ENCODE measurements at places on chromosomes 3 and 15.

GRCh38 chr3:177567833-177568232 lies 370.6 kb upstream of the TBL1XR1 start:
- DNase-seq: no peak

DNA sequence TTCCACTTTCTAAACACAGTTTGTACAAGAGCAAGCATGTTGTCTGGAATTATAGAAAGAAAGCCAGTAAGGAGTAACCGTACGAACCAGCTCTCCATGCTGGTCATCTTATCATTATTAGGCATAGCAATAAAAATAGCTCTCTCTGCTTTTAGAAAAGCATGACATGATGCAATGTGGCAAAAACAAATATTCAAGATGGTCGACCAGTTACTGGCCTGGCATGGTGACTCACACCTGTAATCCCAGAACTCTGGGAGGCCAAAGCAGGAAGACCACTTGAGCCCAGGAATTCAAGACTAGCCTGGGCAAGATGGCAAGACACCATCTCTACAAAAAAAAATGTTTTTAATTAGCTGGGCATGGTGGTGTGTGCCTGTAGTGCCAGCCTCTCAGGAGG lies 2.6 kb upstream of the MAP4 start:
- DNase-seq: no peak

GRCh38 chr3:159322322-159322939 lies 520.6 kb downstream of the MFSD1 start:
- no peak for DNase-seq

- no peak for DNase-seq
Observed at GRCh38 chr3:140117096-140117526, 182.1 kb downstream of the CLSTN2 start.

GRCh38 chr15:75129788-75130187 lies 71.9 kb upstream of the C15orf39 start:
- DNase-seq: no peak

DNA sequence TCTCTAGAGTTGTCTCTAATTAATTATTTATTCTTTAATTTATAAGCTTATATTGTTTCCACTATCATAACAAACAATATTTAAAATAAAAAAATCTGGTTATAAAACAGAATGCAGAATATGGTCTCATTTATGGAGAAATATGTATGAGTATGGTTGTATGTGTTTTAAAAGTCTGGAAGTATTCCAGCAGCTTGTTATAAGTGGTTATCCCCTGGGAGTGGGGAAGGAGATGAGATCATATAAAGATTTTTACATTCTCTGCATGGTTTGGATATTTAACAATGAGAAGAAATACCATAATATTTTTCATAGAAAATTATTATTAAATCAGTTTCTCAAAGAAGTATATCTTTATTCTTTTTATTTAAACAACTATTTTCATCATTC lies 135.4 kb upstream of the MB21D2 start:
- DNase-seq: no peak

GRCh38 chr3:5239602-5240001 lies 52.1 kb downstream of the EDEM1 start:
- no peak for DNase-seq

DNA sequence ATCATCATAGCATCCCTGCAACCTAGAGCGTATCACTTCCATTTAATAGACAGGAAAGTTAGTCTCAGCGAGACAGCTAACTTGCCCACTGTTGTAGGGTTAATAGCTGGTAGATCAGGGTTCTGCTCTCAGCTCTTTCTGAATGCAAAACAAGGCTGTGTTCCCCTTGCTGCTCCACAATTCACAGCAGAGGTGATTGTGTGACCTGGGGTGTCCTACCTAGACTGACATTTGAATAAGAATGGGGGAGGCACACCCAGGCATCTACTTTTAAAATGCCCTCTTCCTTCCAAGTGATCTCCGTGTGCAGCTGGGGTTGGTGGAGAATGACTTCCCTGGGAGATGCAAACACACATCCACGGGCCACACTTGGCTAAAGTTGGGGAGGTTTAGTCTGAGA lies 43.0 kb upstream of the CACNA2D3 start:
- no peak for DNase-seq

DNA sequence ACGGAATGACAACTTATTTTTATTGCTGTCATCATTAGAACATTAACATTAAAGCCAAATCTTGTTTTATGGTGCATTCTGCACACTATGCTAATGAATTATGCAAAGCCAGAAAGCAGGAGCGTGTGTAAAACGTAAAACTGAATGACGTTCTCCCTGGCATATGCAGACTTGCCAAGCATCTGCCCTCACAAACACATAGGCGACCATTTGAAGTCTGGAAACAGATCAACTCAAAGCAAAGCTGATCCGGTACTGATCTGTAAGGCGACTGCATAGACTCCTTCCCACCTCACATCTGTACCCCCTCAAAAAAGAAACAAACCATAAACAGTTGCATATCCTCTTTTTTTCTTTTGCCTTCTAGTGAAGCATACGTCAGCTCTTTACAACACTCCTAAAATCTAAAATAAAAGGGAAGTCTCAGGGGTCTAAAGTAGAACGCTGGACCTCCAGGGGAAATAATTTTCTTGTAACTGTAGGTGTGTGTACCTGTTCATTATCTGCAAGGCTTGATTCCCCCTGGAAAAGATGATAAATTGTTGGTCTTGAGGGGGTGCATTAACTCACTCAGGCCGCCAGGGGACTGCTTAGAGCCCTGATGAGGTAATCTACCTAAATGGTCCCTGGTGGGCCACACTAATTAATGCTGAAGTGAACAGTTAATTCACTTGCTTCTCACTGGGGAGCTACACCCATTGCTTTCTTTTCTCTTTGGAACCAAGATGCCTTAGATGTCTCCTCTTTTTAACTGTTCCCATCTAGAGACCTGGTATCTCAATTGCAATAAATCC lies 231.4 kb downstream of the CDIN1 start:
- no peak for DNase-seq

DNA sequence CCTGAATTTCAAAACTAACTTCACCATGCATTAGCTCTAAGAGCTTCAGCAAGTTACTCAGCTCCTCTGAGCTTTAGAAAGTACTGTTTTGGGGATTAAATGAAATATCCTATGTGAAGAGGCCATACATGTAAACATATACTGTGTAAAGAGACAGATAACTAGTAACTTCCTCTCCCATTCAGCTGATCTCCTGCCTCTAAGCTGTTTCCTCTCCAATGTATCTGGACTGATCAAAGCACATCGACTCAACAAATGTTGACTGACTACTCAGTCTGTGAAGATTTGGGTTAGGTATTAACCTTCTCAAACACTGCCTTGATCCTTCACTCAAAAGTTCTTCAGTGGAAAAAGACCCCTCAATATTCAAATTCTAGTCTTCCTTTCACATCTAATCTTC lies 82.0 kb downstream of the BOC start:
- DNase-seq: no peak

DNA sequence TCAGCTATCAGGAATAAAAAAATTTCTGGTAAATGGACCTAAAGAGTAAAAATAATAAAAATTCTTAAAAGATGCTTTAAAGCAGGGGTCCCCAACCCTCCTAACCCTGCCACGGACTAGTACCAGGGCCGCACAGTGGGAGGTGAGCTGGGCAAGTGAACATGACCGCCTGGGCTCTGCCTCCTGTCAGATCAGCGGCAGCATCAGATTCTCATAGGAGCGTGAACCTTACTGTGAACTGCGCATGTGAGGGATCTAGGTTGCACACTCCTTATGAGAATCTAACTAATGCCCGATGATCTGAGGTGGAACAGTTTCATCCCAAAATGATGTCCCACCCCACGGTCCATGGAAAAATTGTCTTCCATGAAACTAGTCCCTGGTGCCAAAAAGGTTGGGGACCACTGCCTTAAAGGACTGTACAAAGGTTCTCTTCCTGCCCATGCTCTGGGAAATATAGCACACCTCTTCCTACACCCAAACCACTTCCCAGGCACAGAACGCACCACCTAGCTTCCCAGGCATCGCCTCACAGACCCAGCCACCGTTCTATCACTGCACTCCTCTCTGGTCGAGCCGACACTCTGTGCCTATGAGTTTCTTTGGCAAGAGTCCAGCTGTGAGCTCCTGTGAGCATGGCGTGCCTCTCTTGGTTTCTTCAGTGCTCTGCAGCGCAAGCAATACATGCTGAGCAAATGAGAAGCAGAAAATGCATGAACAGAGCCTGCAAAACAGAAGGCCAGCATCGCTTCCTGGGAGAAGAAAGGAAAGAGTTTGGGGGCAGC lies 104.9 kb downstream of the OCA2 start:
- peak; percentile 41 for DNase-seq

DNA sequence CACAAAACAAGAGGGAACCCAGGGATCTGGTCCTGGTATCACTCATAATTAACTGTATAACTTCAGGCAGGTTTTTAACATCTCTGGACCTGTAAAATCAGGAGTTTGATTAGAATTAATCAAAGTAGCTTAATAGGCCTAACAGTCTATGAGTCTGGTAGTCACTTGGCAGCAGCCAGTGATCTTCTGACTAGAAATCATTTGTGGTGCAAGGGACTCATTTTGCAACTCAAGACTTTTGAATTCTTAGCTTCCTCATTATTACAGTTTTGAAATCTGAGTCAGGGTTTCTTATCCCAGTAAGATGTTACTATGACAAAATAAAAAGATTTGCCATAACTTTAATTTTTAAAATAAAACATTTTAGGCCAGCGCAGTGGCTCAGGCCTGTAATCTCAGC lies 70.8 kb downstream of the TMCC1 start:
- no peak for DNase-seq

GRCh38 chr3:41029356-41029755 lies 169.9 kb upstream of the CTNNB1 start:
- no peak for DNase-seq

GRCh38 chr3:10808130-10808735 lies 7.8 kb upstream of the SLC6A11 start:
- DNase-seq: no peak

- no peak for DNase-seq
Observed at GRCh38 chr15:28955160-28955992, 69.6 kb downstream of the APBA2 start.

GRCh38 chr3:37993820-37994638 lies 3.4 kb downstream of the VILL start:
- DNase-seq: no peak

GRCh38 chr3:52524258-52524751 lies 9.4 kb downstream of the NT5DC2 start:
- no peak for DNase-seq

DNA sequence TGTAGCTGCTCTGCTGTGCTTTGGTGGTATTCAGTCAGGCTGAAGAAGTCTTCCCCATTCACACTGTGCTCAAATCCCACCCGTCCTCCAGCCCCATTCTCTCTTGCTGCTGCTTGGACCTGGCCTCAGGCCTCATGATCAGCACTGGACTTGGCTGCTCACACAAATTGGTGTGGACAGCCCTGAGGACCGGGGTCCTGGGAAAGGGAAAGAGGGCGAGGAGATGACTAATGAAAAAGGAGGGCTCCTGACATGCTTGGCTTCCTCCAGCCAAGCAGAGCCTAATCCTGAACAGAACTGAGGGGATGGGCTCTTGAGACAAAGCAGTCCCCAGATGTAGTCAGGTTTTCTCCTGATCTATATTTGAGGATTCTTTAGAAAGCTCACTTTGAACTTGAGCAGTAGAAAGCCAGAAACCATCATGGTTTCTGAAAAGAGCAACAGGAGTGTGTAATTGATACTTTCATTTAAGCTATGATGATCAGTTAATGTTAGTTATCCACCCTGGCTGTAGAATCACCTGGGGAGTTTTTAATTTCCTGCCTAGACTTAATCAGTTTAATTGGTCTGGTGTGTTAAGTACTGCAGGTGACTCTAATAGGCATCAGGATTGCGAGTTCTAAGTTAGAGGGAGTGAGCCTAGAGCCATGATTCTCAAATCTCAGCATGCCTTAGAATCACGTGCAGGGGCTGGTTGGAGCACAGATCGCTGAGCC lies 79.4 kb upstream of the THBS1 start:
- no peak for DNase-seq

DNA sequence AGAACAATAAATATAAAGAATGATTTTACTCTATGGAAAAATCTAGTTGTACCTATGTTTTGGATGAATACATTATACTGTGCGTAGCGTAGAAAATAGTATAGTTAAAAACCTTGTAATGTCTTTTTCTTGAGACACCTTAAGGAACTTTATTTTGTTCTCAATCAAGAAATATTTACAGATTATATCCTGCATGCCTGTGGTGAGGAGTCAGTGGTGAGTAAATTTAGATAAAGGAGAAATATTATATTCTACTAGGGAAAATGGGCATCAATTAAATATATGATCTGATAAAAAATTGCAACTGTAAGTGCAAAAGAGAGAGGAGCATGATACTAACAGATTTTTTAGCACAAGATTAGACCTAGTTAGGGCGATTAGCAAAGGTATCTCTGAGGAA lies 157.7 kb downstream of the RBMS3 start:
- no peak for DNase-seq

GRCh38 chr15:58604455-58604923 lies 145.0 kb downstream of the ADAM10 start:
- no peak for DNase-seq

- no peak for DNase-seq
Observed at GRCh38 chr3:160106905-160107861, 118.0 kb upstream of the C3orf80 start.

- no peak for DNase-seq
Observed at GRCh38 chr15:26841514-26841913, 25.3 kb upstream of the GABRA5 start.

All from NCI-H1105 treated with DMSO at 0.1 percent for 48 hours (cell line).